ENCODE measurements at places on chromosomes 5 and 9.

- no peak for DNase-seq
These were observed 5.1 kb upstream of the WDR5 start for GRCh38 chr9:134130503-134131375.

- DNase-seq: no peak
These were observed 22.5 kb downstream of the LHFPL2 start for GRCh38 chr5:78626009-78626571.

GRCh38 chr5:42268630-42269029 is 154.6 kb upstream of the GHR start:
- DNase-seq: peak; percentile 17

GRCh38 chr9:86406366-86406765 is 52.2 kb upstream of the TUT7 start:
- no peak for DNase-seq

DNA sequence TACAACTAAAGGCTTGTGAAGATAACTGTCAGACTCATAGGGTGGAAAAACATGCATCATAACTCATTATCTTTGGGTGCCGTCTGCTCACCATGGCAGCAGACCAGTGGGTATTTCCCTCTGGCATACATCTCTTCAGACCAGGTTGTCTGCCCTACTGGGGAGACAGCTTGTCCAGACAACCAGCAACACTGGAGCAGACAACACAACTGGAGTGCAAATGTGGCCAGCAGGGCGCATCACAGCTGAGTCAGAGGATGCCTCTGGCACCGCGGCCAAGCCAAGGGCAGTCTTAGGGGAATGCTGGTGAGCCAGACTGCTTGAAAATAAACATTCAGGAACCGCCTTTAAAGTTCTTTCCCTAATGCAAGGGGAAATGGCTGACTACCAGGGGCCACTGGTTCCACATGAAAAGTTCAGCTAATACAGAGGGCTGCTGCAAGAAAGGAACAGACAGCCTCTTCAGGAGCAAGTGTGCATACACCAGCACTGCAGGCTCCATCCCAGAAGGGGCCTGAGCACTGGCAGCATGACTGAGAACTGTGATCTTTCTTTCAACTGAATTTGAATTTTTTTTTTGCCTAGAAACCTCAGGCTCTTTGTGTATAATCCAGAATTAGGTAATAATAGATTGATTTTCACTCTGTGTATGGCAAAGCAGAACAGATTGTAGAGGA is 77.3 kb downstream of the MAMDC2 start:
- no peak for DNase-seq

DNA sequence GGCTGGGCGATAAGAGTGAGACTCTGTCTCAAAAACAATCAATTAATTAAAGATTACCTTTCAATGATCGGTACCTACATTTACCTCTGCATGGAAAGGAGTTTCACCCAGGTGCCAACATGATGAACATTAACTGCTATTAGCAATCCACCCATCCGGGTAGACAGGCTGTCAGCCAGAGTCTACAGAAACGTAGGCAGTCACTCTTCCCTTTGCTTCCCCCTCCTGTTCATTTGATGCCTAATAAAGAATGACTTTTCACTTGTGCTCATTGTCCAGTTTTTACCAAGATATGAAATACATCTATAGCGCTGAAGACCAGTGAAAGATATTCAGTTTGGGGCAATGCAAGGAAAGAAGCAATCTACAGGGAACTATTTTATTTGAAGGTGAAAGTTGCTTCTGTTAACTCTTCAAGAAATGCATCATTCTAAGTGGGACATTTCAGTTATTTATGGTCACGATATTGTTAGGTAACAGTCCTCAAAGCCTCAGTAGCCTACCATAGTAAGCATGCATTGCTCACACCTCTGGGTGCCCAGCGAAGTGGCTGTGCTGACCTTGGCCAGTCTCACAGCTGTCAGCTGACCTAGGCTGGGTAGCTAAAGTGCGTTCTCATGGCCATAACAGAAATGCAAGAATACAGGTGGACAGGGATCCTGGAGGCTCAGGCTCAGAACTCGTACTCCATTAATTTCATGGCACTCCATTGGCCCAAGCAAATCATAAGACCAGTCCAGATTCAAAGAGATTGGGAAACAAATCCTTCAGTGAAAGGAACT is 87.2 kb upstream of the DMRT1 start:
- DNase-seq: no peak
